ENCODE measurements at places on chromosomes 1 and 21.

GRCh38 chr1:84574936-84575335 lies 696 bp upstream of the CTBS start:
- DNase-seq: no peak

DNA sequence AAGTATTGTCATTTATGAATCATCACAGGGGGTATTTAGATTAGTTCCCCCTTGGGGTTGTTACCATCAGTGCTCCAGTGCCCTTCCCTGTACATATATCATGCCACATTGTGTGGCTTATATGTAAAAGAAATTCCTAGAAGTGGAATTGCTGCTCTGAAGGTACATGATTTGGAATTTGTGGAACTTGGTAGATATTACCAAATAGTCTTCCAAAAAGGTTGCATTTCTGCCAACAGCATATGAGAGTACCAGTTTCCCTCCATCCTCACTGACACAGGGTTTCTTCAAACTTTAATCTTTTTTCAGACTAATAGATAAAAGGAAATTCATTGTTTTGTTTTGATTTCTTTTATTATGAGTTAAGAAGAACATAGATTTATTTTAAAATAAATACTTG lies 41.3 kb downstream of the AKNAD1 start:
- no peak for DNase-seq

- DNase-seq: no peak
Measured at GRCh38 chr1:205616563-205617293, 15.1 kb downstream of the ELK4 start.

- no peak for DNase-seq
Measured at GRCh38 chr1:208648146-208648545, 404.0 kb upstream of the PLXNA2 start.

DNA sequence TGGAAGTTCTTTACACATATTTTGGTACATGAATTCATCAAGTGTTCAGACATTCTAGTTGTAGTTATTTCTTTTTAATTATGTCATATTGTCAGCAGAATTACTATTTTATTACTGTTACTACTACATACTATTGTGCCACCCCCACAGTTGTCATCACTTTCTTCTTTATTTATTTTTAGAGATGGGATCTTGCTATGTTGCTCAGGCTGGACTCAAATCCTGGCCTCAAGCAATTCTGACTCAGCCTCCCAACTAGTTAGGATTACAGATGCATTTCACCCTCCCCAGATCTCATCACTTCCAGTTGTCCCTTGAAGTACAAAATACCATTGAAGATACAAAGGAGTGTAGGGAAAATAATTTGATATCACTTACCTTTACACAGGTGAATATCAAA lies 258.0 kb downstream of the KCTD3 start:
- DNase-seq: no peak

DNA sequence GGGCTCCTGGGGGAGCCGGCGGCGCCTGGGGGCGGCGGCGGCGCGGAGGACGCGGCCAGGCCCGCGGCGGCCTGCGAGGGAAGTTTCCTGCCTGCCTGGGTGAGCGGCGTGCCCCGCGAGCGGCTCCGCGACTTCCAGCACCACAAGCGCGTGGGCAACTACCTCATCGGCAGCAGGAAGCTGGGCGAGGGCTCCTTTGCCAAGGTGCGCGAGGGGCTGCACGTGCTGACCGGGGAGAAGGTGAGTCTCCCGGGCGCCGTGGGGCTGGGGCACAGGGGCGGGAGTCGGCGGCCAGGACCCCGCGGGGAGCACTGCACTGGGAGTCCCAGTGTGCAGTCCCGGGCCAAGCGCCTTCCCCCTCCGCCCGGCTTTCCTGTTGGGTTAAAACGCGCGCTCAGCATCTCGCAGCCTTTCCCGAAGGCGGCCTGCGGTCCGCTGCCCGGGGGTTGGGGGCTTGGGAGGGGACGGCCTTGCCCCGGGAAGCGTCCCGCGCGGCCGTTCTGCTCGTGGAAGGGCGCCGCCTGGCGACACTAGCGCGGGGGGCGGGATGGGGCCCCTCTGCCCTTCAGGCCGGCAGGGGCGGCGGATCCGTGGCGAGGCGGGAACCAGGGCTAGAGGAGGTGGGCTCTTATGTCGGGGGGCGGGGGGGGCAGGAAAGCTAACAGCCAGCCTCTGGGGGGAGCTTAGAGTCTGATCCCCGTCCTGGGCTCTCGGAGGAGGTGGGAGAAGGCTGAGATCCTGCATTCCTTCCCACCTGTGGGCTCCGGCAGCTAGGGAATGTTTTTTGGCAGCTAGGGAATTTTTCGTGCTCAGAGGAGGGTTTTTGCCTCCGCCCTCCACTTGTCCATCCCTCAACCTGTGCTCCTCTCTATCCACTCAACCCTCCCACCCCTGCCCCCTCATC lies 1.1 kb downstream of the HUNK start:
- peak; percentile 53 for DNase-seq

Measured in stimulated activated CD4-positive, alpha-beta T cell treated with anti-CD3 and anti-CD28 coated beads, Interleukin-12 subunit alpha, Interleukin-12 subunit beta, amount 100 ng/mL, for 4 hours (primary cell).